Pulmonary artery endothelial cell (primary cell): ENCODE measurements at places on chromosomes 11 and 22.

GRCh38 chr11:5420993-5421392, 918 bp upstream of the OR51Q1 start:
- no peak for DNase-seq

GRCh38 chr22:24134090-24134846, 47.0 kb upstream of the SUSD2 start:
- DNase-seq = no peak

DNA sequence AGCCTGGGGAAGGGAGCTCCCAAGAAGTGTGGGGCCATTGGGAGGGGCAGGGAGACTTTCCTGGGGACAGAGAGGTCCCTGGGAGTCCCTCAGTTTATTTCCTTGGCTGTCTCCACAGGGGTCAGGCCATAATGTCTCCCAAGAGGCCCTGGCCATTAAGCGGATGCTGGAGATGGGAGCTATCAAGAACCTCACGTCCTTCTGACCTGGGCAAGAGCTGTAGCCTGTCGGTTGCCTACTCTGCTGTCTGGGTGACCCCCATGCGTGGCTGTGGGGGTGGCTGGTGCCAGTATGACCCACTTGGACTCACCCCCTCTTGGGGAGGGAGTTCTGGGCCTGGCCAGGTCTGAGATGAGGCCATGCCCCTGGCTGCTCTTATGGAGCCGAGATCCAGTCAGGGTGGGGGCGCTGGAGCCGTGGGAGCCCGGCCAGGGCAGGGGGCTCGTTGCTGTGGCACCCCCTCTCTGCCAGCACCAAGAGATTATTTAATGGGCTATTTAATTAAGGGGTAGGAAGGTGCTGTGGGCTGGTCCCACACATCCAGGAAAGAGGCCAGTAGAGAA, 58.4 kb downstream of the ST3GAL4 start:
- DNase-seq = no peak

DNA sequence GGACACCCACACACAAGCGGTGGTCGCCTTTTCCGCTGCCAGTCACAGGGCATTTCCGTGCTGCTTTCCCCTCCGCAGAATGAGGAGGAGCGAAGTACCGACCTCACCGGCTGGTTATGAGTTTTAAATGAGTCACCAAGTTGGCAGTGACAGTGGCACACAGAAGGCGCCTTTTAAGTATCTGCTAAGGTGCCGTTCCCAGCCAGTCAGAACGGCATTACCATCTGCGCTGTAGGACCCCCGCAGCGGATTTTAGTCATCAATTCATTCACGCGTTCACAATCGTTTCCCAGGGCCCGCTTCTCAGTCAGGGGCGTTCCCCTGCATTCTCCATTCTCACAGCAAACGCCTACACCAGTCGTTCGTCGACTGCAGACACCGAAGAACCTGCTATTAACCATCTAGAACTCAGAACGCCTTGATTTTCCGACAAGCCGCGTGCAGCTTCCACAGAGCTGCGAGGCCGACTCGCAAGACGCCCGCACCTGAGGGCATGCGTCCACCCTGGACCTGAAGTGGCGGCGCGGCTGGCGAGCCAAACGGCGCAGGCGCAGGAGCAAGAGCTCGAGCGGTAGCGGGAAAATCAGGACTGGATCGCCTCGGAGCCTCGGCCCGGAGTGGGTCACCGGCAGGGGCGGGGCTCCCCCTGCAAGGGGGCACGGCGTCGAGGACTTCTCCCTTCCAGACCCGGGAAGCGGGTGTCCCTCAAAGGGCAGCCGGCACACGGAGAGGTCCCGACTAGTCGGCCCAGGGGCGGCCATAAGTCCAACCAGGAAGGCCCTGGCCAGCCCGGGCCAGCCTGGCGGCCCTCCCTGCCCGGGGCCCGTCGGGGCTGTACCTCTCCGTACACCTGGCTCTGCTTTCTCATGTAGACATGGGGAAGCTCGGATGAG, 642 bp downstream of the CYP2R1 start:
- peak; percentile 60 for DNase-seq

DNA sequence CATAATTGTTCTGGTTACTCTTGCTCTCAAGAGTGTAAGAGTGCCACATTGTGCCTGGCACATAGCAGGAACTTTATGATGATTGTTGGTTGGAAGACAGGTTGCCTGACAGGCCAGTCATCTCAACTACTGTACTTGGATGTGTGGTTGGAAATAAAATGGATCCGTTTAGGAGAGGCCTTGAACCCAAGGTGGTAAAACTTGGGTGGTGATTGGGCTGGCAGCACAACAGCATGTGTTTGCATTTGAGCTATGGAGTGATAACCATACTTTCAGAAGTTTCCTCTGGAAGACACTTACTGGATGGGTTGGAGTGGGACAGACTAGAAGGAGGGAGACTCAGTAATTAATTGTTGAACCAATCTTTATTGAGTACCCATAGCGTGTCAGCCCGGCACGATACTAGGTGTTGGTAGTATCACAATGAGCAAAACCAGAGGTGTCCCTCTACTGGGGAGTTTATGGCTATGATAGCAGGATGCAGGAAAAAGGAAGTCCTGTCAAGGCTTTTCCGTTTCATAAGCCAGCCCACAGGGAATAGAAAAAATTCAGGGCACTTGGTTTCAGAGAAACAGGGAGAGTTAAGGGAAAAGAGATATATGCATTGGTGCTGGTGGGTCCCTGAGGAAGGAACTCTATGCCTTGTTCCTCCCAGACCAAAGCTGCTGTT, 3.1 kb upstream of the TMEM109 start:
- no peak for DNase-seq

- no peak for DNase-seq
Measured at GRCh38 chr11:44637487-44637886, 72.0 kb downstream of the CD82 start.

- DNase-seq = no peak
Measured at GRCh38 chr11:30788849-30789248, 202.7 kb upstream of the MPPED2 start.

GRCh38 chr11:134749040-134749839, 337.2 kb upstream of the B3GAT1 start:
- no peak for DNase-seq

GRCh38 chr11:17459236-17459896, 17.3 kb downstream of the ABCC8 start:
- no peak for DNase-seq

GRCh38 chr22:17739196-17739975, 34.9 kb downstream of the BID start:
- DNase-seq = no peak

GRCh38 chr11:65078786-65079342, 5.0 kb downstream of the CDCA5 start:
- no peak for DNase-seq

DNA sequence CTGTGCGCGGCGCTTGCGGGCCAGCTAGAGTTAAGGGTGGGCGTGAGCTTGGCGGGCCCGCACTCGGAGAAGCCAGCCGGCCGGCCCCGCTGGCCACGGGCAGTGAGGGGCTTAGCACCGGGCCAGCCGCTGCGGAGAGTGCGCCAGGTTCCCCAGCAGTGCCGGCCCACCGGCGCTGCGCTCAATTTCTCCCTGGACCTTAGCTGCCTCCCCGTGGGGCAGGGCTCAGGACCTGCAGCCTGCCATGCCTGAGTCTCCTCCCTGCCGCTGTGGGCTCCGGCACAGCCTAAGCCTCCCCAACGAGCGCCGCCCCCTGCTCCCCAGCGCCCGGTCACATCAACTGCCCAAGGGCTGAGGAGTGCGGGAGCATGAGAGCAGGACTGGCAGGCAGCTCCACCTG, 5.2 kb upstream of the PES1 start:
- DNase-seq = no peak

- DNase-seq = no peak
Measured at GRCh38 chr11:120306519-120307242, 18.4 kb upstream of the TLCD5 start.

- DNase-seq = no peak
Measured at GRCh38 chr22:40363059-40363458, 7.3 kb upstream of the SGSM3 start.

GRCh38 chr11:82507288-82507687, 226.4 kb downstream of the FAM181B start:
- no peak for DNase-seq

DNA sequence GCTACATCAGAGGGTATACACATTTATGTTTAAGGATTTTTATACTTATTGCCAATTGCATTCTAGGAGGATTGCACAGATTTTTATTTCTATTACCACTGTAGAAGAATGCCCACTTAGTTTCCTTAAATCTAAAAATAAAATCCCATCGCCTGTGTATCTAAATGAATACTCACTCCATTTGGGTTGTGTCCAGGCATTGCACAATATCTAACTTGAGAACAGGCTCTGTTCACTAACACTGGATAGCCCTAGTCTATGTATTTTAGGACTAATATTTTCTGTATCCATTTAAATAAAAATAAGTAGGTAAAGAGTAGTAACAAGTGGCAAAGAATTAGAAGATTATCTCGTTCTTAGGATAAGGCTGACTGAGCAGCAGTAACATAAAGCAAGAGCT, 4.1 kb downstream of the C11orf52 start:
- DNase-seq = no peak

DNA sequence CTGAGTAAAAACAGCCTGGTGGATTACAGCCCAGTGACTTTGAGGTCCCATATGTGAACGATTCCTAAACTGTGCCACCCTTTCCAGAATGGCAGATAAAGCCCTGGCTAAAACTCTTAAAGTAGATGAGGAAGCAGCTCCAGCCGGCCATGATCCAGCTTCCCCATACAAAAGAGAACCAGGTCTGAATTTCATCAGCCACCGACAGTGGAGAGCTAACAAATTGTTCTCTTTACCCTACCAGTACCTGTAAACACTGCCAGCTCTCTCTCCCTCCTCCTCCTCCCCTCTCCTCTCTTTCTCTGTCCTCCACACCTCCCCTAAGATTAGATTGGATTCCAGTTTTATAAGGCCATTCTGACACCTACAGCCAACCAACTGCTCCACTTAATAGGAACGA, 176.9 kb downstream of the DSCAML1 start:
- no peak for DNase-seq

GRCh38 chr22:42820045-42820763, 36.9 kb downstream of the ARFGAP3 start:
- DNase-seq = no peak

GRCh38 chr11:9170450-9170849, 79.1 kb upstream of the SCUBE2 start:
- DNase-seq = no peak

- DNase-seq = no peak
Measured at GRCh38 chr11:68818181-68818580, 23.5 kb downstream of the CPT1A start.

- no peak for DNase-seq
Measured at GRCh38 chr11:1224491-1225385, 1.9 kb downstream of the MUC5B start.

GRCh38 chr11:116930177-116930576, 92.8 kb upstream of the APOA1 start:
- DNase-seq = no peak

DNA sequence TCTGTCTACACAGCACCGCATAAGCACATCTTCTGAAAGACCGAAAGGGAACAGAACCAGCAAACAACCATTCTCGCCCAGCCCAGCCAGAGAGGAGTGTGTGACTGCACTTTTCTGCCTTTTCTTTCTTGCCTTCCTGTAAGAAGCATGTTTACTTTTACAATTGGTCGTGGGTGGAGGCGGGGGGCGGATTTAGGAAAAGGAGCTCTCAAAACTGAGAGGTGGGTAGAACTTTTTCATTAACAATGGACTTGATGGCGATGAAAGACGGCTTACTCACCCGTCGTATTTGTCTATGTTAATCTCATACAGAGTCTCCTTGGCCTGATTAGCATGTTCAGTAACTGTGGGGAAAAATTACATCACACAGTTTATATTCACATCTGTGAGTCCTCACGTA, 27.2 kb downstream of the CERK start:
- DNase-seq = no peak

GRCh38 chr22:48531761-48532435, 1295.8 kb downstream of the BRD1 start:
- DNase-seq = no peak

DNA sequence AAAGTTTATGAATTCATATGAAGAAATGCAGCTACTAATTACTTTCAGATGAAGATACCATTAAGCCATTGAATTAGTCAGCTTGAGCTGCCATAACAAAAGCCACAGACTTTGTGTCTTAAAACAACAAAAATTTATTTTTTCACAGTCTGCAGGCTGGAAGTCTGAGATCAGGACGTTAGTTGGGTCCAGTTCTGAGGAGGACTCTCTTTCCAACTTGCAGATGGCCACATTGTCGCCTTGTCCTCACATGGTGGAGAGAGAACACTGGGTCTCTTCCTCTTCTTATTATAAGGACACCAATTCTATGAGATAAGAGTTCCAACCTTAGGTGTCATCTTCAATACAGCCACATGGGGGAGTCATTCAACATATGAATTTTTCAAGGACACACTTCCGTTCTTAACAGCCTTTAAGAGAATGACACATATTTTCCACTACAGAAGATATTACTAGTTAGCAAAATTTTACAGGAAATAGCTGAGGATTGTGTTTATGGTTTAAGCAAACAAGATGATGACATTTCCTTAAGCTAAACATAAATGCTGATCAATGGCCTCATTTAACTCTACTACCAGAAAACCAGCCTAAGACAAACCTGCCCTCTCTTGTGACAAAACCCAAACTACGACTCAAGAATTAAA, 56.0 kb downstream of the DCUN1D5 start:
- DNase-seq = peak; percentile 78

GRCh38 chr11:10857459-10857708, 469 bp downstream of the ZBED5 start:
- no peak for DNase-seq

DNA sequence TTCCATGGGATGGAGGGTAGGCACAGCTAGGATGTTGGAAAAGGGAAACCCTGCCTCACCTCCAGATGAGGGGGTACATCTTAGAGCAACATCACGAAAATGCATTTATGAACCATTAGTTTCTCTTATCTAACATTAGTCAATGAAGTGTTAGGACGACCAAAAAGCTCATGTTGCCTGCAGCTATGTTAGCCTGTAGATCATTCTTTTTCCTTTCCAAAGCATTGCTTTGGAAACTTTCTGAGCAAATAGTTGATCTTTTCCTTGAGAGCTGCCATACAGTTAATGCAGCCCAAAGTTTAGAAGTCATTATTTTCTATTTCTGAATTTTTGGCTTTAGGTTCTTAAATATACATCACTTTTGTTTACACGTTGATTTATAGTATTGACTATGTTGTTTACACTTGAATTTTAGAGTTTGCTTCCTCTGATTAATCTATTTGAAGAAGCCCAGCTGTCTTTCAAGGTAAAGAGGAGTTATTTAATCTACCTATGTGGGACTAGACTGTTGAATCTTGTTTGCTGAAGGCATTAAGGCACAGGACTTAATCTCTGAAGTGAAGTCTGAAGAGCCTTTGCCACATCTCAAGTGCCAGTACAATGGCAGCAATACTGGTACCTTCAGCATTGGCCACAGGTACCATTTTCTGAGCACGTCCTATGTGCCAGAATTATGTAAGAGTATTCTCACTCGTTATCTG, 11.0 kb downstream of the POU2AF3 start:
- DNase-seq = no peak
